Fibroblast of the aortic adventitia (primary cell): ENCODE measurements at places on chromosomes 6 and 20.

- peak; percentile 81 for DNase-seq
Measured at GRCh38 chr6:45922728-45923351, 92.8 kb downstream of the CLIC5 start.

DNA sequence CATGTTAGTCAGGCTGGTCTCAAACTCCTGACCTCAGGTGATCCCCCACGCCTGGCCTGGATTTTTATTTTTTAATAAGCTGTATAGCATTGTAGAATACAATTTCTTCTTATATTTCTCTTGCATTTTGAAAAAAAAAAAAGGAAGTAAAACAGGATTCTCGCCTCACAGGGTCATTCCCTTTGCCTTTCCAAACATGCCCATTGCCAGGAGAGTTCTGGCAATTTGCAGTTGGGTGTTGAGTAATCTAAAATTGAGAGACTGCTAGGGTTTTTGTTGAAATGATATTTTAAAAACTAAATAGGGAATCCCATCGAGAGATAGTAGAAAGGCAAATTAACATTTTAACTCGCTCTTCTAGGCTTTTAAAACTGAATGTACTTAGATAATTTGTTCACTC, 196.1 kb downstream of the JARID2 start:
- DNase-seq, result no peak

- DNase-seq, result no peak
Measured at GRCh38 chr6:2133716-2134310, 111.6 kb downstream of the GMDS start.

DNA sequence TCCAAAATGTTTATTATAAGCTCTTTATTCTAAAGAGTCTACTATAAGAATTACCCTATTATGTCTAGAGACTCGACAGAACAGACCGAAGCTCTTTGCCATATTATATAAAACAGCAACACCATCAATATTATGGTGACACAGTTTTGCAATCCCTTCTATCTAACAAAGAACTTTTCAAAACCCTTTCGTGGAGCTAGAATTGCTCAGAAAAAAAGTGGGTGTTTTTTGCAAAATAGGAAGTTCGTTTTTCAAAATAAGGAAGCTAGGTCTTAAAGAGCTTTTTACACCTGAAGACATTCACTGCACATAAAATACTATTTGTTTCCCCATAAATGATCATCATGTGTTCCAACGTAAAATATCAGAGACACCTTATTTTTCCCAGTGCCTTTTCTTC, 240.0 kb downstream of the FOXC1 start:
- DNase-seq, result no peak

- DNase-seq, result no peak
Measured at GRCh38 chr6:122754191-122754731, 25.3 kb upstream of the FABP7 start.

GRCh38 chr20:35697696-35698297, 1.4 kb downstream of the NFS1 start:
- no peak for DNase-seq

- DNase-seq, result no peak
Measured at GRCh38 chr20:19758133-19758500, at the start of gene RIN2. TSS of gene RIN2 (plus strand) at chr20:19758258. CDS start at chr20:19889602, 131,344 bp downstream.

GRCh38 chr6:39048481-39049399, at the start of gene GLP1R:
TSS of gene GLP1R (plus strand) at chr6:39048781. CDS start at chr6:39048841, 60 bp downstream.
- DNase-seq, result no peak

DNA sequence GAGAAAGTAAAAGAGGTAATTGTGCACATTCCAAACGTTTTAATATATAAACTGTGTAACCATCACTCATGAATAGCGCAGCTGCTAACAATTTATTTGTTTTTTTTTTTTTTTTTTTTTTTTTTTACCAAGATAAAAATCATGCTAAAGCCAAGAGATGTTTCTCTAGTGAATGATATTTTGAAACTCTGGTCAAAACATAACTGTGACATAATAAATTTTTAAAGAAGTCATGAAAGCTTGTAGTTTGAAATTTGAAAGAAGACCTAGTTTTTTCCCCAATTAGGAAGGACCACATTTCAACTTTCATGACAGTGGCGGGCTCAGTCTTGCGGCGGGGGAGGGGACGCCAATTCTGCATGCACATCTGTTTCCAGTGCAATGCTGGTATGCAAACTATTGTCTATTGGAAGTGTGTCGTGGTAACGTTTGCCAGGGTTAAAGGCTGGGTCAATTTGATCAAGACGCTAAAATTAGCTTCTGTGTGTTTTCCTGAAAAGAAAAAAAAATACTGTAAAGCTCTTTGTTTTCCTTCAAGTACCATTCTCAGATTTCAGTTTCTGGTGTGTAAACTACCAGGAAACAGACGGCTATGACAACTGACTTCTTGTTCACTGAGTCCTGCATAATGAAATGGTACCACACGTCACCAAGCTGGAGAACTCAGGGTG, 211.9 kb downstream of the FOXC1 start:
- peak; percentile 78 for DNase-seq

- DNase-seq, result no peak
Measured at GRCh38 chr6:143146186-143146851, 85.6 kb downstream of the AIG1 start.
